Iris pigment epithelial cell (primary cell): ENCODE measurements at places on chromosomes 3 and 15.
A peak's percentile ranks its signal among the peaks of the same experiment; 100 is the strongest.

DNA sequence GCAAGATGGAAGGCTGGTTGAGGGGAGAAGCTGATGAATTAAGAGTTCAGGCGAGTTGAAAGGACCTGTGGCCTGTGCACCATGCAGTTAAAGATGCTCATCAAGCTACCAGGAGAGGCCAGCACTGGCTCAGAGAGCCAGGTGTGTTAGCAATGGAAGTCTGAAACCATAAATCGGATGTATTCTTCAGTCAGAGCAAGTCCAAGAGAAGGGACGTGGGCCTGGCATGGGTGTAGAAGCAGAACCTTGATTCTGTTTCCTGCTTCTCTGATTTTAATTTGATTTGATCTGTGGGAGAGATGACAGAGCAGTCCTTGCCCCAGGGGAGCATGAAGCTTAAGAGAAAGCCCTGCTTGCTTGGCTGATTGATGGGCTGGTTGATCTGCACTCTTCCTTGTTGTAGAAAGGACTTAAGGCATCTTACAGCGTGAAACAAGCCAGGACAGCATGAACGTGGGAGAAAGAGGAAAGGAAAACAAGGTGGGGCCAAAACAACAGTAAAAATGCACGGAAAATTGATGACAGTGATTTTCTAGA is 10.9 kb downstream of the TM6SF1 start:
- DNase-seq, result no peak

- no peak for DNase-seq
These were observed 1190.0 kb upstream of the ALCAM start for GRCh38 chr3:104176706-104177105.

- no peak for DNase-seq
These were observed 122.6 kb downstream of the IGF1R start for GRCh38 chr15:98770984-98771383.

DNA sequence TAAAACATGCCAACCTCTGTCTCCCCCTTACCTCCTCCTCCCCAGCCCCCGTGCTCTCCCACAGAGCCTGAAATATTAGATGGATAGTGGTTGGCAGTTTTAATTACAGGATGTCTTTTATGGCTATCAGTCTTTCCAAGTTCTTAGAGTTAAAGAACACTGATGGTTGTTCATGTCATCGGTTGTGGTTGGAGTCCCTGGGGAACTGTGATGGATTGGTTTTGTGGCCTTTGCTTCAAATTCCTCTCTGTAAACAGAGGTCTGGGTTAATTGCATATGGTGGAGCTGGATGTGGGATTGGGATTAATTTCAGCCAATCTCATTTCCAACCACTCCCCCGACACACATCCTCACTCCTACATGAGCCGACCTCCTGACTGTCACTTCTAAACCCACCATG is 164.5 kb upstream of the PROK2 start:
- no peak for DNase-seq

- DNase-seq, result no peak
These were observed 139.9 kb downstream of the DTWD1 start for GRCh38 chr15:49760749-49761148.

- DNase-seq, result peak; percentile 17
These were observed 57.8 kb upstream of the TBC1D5 start for GRCh38 chr3:17800232-17800631.

DNA sequence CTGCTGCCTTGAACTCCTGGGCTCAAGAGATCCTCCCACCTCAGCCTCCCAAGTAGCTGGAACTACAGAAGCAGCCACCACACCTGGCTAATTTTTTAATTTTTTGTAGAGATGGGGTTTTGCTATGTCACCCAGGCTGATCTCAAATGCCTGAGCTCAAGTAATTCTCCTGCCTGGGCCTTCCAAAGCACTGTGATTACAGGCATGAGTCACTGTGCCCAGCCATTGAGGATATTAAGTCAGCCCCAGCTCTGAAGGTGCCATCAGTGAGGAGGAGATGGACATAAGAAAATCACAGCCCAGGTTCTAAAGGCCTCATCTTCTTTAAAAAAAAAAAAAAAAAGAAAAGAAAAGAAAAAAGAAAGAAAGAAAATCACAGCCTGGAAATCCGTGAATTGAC is 26.6 kb upstream of the PSTPIP1 start:
- DNase-seq, result peak; percentile 49

DNA sequence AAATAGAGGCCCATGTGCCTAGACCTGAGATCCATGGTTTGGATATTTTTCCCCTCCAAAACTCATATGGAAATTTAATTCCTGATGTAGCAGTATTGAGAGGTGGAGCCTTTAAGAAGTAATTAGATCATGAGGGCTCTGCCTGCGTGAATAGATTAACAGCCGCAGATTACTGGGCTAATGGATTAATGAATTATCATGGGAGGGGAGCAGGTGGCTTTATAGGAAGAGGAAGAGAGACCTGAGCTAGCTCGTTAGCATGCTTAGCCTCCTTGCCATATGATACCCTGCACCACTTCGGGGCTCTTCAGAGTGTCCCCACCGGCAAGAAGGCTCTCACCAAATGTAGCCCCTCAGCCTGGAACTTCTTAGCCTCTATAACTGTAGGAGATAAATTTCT is 15.8 kb downstream of the ARHGEF26 start:
- DNase-seq, result no peak

GRCh38 chr3:70832834-70833205 is 520.4 kb upstream of the MDFIC2 start:
- DNase-seq, result peak; percentile 38

- peak; percentile 93 for DNase-seq
These were observed 627.0 kb upstream of the TBL1XR1 start for GRCh38 chr3:177824190-177824786.

DNA sequence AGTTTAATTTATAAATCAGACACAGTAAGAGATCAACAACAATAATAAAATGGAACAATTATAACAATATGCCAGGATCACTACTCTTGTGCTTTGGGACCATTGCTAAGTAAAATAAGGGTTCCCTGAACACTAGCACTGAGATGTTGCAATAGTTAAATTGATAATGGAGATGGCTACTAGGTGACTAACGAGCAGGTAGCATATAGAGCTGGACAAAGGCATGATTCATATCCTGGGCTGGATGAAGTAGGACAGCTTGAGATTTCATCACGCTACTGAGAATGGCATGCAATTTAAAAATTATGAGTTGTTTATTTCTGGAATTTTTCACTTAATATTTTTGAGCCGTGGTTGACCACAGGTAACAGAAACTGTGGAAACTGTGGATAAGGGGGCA is 20.7 kb upstream of the MYZAP start:
- DNase-seq, result peak; percentile 85

DNA sequence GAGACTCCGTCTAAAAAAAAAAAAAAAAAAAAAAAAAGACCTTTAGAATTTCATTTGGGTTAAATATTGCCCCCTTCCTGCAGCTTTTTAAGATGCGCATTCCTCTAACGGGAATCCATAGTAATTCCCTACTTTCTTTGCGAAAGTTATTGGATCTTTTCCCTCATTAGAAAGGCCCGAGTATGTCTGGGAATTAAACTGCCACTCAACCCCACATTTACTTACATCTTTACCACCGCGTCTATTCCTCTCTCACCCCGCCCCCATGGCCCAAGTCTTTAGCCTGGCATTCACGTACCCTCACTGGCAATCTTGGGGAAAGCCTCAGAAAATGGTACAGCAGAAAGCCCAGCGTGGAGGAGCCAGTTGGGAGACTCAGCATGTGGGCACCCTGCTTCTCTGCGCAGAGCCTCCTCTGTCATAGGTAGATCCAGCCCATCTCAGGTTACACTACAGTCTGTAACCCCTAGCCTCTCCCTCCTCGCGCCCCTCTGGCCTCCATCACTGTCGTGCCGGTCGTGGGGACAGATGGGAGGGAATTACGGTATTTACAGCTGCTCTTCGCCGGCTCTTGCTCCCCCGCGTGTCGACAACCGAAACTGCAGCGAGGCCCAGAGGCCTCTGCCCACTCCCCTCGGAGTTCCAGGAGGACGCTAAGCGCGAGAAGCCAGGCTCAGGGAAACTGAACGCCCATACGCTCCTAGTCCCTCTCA is 6.4 kb upstream of the ANKDD1A start:
- DNase-seq, result peak; percentile 64

- no peak for DNase-seq
These were observed 843.6 kb upstream of the ALCAM start for GRCh38 chr3:104523136-104523535.

GRCh38 chr3:149585401-149585726 is 72.5 kb downstream of the WWTR1 start:
- DNase-seq, result peak; percentile 68

DNA sequence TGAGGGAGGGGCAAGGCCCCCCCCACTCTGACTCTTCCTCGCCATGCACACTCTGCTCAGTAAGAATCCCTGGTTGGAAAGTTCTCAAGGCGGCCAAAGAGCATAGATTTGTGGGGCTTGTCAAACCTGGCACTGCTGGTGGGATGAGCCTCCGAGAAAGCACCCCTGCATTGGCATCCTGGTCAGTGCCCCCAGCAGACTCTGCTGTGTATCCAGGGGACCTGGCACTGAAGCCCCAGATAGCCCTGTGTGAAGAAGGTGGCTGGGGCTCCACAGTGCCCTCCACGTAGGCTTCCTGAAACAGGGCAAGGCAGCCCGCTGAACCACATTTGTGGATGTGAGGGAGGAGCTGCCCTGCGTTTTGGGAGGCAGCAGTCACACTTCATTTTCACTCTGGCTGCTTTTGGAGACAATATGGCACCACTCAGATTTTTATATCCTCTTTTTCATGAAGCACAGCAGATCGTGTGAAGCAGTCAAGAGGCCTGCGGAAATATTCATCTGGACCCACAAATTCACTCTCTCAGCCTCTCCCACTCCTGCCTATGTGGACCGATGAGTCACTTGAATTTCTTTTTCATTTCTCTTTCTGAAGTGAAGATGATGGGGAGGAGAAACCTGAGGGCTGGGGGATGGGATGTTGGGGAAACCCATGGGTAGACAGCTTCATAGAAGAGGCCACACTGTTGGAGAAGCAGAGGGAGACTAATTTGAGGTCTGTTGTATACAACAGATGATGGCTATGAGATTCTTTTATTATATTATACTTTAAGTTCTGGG is 88.7 kb upstream of the BCL6 start:
- DNase-seq, result no peak
